ENCODE measurements at places on chromosomes 12 and 14. TPM values are rescaled to one million over a fixed set of nuclear protein-coding genes. Genes with fewer than 3 reads are reported as not detected.

The CRACR2A gene
- 1.2 TPM for polyA plus RNA-seq

The HCAR2 gene
- 2.7 TPM for polyA plus RNA-seq

DNA sequence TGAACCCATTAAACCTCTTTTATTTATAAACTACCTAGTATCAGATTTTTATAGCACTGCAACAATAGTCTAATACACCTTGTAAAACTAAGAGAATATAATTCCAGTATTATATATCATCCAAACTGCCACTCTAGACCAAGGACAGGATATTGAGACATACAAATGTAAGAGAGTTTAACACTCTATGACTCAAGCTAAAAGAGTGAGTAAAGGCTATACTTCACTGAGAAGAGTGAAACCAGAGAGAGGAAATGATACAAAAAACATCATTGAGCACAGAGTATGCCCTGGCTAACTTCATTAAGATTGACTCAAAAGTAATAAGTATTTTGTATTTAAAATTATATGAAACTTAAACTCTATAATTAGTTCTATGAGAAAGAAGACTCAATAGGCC lies 1951.9 kb upstream of the SEL1L start:
- DNase-seq, result no peak

DNA sequence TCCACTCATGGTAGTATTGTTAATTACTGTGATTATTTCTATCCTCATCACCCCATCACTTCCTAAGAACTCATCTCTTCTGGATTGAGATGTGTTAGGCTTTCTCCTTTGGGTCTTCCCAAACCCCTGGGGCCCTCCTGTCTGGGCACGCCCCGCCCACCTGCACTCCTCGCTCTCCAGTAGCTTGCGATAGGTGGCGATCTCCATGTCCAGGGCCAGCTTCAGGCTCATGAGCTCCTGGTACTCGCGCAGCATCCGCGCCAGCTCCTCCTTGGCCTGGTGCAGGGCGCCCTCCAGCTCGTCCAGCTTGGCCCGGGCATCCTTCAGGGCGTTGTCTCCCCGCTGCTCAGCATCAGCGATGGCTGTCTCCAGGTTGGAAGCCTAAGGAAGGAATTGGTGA lies 6.8 kb downstream of the KRT71 start:
- no peak for DNase-seq

- DNase-seq, result no peak
These were observed 36.5 kb downstream of the WIF1 start for GRCh38 chr12:65084579-65084978.

DNA sequence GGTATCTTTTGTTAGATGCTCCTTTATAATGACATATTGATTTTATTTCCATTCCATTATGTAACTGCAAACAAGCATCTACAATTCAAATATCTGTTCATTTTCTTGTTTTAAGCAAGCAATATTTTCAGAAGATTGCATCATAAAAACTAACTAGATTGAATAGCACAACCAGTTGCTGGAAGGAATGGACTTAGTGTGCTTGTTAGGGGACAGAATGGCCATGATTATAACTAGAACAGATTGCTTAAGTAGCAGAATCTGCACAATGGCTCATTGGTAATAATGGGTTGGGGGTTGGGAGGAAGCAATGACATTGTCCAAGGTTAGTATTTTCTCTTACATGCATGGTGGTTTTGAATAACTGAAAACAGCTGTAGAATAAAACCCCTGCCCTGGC lies 939.5 kb downstream of the SLC16A7 start:
- DNase-seq, result peak; percentile 1

GRCh38 chr14:105739331-105740102 lies 213.1 kb downstream of the TMEM121 start:
- DNase-seq, result no peak

DNA sequence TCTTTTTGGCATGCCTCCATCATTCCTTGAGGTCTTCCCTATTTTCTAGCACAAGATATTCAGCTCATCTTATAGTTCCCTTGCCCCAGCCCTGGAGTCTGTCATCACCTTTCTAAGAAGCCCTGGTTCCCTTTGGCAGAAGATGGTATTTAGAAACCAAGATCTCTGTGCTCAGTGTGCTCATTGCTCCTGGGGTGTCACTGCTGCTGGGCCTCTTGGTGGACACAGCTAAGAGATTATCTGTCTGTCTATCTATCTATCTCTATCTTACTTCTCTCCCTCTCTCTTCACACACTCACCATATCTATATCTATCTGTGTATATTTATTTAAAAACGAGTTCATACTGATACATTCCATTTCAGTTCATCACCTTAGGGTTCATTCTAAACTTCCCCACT lies 67.2 kb downstream of the DAO start:
- DNase-seq, result no peak

DNA sequence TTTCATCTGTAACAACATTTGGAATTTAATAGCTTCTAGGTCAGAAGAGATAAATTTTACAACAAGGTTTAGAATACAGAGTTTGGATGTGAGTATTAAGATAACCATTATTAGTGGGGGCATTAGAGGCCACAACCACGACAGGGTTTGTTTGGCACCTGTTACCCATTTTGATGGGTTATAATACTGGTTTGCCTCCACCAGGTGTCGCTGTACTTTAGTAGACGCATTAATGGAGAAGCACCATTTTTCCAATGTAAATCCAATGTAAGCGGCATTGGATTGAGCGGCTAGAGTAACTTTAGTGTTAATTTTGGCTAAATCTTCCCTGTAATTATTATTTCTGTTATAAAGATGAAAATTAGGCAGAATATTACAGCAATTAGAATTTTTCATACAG lies 136.2 kb downstream of the SLCO1B3 start:
- no peak for DNase-seq

DNA sequence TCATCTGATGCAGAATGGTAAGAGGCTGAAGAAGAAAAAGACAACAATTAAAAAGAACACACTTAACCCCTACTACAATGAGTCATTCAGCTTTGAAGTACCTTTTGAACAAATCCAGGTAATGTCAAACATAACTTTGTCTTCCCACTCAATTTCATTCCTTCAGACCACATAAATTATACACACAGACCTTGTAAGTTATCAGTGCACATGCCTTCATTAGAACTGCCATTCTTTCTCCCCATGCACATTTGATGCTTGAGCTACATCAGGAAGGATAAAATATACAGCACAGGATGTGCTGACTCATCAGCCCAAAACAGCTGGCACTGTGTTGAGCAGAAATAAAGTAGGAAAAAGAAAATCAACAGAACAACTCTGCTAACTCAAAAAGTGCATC lies 246.7 kb downstream of the PAWR start:
- DNase-seq, result no peak

DNA sequence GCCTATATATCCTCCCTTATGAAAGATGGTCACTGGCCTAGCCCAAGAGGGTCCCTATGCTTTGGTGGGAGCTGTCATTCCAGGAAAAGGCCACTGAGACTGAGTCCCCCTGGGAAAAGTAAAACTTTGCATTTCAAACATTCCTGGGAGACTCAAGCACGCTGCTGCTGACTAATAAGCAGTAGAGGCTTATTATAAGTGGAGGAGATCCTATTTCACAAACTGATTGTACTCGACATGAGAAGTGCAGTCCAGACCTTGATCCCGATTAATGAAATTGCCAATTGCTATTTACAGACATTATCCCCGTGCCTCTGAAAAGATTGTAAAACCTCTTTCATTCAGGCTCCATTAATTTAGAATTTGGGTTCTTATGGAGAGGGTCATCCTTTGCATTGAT lies 96.6 kb downstream of the EMP1 start:
- DNase-seq, result no peak

DNA sequence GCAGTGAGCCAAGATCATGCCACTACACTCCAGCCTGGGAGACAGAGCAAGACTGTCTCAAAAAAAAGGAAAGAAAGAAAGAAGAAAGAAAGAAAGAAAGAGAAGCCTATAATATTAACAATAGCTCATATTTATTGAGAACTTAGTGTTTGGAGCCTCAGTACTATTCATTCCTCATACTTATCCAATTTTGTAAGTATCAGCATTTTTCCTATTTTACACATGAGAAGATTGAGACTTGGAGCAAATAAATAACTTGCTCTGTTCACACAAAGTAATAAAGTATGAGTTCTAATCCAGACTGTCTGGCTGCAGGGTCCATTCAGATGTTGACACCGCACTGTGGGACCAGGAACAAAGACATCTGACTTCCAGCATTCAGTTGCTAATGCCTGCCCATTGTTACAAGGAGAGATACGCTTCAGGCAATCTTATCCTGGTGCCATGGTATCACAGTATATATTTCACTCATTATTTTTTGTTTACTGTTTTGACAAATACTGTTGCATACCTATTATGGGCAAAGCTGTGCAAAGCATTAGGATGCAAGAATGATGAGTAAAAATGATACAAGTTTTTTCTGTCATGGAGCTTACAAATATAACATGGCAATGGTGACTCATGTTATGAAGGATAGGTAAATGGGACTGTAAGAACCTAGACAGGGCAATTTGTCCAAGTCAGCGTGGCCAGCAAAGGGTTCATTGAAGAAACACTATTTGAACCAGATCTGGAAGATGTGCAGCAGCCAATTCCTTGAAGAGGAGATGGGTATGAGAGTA lies 21.4 kb upstream of the TMTC2 start:
- DNase-seq, result no peak

GRCh38 chr12:100953677-100954076 lies 159.1 kb downstream of the ANO4 start:
- DNase-seq, result no peak

The METTL1 gene
- polyA plus RNA-seq, result 25.0 TPM

GRCh38 chr12:67666605-67667004 lies 18.1 kb downstream of the DYRK2 start:
- no peak for DNase-seq

GRCh38 chr14:71907793-71908515 lies 24.3 kb upstream of the RGS6 start:
- DNase-seq, result no peak

DNA sequence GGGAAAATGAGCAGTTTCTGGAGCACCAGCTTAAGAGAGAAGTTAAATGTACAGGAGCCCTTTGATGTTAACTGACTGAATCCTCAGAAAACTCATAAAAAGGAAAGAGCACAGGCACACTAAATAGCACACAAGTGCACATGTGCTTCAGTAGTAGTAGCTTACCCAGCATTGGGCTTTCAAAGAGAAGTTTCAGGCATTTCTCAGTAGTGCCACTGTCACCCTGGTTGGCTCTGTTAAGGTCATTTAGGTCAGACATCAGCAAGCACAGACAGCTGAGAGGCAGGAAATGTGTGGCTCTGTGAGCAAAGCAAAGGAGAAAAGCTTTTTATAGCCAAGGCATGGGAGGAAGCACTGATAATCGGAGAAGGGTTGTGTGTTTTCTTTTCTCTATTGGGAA lies 96.3 kb upstream of the HIF1A start:
- no peak for DNase-seq

The KCNC2 gene
- 0.74 TPM for polyA plus RNA-seq

DNA sequence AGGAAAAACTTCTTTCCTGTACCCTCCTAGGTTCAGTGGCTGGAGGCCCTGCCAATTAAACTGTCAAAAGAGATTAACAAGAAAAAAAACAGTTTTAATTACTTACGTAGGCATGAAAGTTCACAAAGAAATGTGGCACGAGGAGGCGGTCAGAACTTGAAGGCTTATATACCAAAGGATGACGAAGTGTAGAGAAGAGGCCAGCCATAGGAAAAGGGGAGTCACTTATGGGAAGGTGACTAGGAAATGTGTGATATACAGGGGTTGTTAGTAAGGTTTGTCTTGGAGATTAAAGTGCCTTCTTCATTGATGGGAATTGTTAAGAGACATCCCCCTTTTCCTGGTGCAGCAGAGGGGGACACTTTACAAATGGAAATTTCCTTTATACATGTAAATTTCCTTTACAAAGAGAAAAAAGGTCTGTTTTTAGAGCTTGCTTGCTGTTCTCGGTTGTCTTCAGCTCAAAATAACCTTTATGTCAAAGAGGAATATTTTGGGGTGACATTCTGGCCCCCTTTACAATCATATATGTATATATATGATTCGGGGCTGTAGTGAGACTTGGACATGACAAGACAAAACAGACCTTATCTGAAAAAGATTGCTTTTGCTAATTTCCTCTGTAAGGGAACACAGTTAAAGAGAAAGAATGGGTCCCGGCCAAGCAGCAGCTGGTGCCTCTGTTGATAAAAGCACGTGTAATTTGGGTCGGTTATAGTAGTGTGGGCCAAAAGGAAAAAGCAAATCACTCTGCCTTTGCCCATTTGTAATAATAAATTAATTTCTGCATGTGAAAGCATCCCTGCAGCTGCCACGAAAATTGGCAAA lies 38.6 kb downstream of the SYNE2 start:
- no peak for DNase-seq

The RHEBL1 gene
- polyA plus RNA-seq, result 2.6 TPM

DNA sequence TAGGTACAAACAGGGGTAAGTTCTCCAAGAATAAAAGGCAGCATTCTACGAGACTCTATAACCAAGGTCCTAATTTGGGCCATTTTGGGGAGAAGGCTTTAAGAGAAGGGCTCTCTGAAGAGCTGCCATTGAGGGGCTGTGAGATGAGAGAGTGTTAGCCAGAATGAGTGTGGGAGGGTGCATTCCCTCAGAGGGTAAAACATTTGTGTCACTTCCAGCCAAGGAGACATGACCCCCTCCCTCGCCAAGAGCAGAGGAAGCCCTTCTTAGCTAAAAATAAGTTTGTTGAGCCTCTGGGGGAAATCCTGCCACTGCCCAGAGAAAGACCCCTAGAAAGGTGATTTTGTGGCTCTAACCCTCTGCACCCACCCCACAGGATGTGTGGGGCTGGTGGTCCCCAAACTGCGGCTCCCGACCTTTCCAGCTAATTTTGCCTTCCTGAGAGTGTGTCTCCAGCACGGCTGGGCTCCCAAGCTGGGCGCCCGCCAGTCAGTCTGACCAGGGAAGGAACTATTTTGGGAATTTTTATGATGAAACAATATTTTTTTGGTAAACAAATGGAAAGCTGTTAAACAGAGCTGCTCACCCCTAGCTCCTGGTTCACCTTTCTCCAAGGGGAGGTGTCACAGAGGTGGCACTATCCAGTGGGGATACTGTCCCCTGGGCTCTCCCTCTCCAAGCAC lies 65.9 kb upstream of the JDP2 start:
- DNase-seq, result no peak

DNA sequence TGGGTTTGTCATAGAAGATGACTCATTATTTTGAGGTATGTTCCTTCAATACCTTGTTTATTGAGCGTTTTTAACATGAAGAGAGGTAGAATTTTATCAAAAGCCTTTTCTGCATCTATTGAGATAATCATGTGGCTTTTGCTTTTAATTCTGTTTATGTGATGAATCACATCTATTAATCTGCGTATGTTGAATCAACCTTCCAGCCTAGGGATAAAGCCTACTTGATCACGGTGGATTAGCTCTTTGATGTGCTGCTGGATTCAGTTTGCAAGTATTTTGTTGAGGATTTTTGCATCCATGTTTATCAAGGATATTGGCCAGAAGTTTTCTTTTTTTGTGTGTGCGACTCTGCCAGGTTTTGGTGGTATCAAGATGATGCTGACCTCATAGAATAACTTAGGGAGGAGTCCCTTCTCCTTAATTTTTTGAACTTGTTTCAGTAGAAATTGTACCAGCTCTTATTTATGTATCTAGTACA lies 602.6 kb downstream of the SNAPC1 start:
- DNase-seq, result no peak

The PIK3C2G gene
- 1.9 TPM for polyA plus RNA-seq

The TAS2R14 gene
- 2.5 TPM for polyA plus RNA-seq

GRCh38 chr14:59755409-59756135 lies 115.0 kb downstream of the RTN1 start:
- no peak for DNase-seq

- DNase-seq, result no peak
These were observed 487.0 kb downstream of the MED13L start for GRCh38 chr12:115790526-115790925.

Measured in muscle of back (tissue), 13 donors.